Bronchial epithelial cell (primary cell): ENCODE measurements at places on chromosomes 16 and 17.

DNA sequence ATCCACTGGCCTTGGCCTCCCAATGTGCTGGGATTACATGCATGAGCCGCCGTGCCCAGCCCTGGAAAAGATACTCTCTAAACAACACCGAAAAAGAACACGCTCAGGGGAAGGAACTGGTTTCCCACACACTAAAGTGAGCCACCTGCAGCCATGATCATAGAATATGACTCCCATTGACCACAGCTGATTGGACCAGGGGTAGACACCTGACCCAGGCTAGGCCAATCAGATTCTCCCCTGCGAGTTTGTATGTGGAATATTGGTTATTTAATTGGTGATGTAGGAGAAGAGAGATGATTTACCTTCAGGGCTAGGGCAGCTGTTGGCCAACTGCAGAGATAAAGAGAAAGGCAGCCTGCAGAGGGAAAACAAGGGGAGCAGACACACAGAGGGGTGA is 9.0 kb upstream of the GGA2 start:
- DNase-seq: no peak

DNA sequence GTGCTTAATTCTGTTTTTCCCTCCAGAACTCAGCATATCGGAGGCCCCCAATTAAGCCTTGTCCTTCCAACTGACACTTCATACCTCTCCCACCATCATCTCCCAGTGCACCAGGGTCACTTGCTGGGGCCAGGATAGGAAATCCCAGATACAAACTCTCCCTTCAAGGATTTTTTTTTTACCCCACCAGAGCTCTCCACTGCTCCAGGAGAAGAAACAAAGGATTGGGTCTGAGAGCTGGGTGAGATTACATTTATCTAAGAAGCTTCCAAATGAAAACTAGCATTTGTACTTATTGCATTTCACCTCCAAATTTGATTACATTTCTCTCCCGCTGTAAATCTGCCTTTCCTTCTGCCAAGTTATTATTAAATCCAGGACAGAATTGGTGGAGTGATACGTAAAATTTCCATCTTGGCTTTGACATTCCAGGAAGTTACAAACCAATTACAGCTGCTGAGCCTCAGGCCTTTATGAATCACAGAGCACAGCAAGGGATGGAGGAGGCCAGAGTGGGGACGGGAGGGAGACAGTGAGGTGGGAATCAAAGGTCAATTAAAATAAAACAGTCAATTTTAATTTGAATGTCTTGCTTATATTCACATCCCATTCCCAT is 123.5 kb downstream of the USP31 start:
- no peak for DNase-seq

DNA sequence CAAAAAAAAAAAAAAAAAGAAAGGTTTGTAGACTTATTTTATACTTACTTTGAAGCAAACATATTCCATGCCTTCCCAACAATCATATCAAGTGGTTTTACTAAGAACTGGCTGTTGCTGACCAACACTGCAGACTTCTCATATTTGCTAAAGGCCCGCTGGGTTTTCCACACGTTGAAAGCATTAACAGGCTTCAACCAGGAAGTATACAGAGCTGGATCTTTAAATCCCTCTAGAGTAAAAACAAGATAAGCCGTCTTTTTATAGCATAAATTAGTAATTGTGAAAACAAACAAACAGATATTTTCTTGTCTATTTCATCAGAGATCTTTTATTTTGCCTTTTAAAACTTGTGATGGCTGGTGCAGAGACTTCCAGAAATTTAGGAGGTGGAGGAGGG is 29.1 kb downstream of the TUBD1 start:
- DNase-seq: no peak

DNA sequence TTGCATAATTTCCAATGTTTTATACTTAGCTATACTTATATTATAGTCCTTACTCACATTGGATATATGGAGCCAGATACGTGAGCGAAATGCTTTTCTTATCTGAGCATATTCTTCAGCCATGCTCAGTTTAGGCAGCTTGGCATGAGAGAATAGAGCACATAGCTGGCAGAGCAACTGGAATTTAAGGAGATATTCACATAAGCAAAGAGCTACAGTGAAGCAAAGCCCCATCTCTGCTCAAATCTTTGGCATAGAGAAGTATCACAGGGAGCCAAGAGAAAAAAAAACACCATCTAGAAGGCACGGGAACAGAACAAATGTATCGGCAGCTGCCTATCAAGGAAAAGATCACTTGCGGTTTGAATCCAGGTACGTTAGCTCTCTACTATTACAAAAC is 734.2 kb upstream of the KIF2B start:
- DNase-seq: no peak

DNA sequence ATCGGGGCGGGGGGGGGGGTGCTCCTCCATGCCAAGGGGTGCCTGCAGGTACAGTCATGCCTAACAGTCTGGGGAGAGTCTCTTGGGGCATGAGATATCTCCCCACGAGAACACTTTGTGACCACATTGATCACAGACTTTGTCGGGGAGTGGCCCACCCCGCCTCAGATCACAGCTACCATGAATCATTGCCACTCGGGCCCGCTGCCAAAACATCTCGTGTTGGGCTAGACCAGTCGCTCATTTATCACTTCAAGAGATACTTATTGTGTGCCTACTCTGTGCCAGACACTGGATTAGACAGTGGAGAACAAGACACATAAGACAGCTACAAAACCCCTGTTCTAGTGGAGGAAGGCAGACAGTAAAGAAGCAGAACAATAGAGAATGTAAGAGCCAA is 72.6 kb downstream of the CLEC16A start:
- peak; percentile 84 for DNase-seq

DNA sequence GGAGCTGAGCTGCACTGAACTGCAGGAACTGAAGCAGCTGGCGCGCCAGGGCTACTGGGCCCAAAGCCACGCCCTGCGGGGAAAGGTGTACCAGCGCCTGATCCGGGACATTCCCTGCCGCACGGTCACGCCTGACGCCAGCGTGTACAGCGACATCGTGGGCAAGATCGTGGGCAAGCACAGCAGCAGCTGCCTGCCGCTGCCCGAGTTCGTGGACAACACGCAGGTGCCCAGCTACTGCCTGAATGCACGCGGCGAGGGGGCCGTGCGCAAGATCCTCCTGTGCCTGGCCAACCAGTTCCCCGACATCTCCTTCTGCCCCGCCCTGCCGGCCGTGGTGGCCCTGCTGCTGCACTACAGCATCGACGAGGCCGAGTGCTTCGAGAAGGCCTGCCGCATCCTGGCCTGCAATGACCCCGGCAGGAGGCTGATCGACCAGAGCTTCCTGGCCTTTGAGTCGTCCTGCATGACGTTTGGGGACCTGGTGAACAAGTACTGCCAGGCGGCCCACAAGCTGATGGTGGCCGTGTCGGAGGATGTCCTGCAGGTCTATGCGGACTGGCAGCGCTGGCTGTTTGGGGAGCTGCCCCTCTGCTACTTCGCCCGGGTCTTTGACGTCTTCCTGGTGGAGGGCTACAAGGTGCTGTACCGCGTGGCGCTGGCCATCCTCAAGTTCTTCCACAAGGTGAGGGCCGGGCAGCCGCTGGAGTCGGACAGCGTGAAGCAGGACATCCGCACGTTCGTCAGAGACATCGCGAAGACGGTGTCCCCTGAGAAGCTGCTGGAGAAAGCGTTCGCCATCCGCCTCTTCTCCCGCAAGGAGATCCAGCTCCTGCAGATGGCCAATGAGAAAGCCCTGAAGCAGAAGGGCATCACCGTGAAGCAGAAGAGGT is 17.3 kb upstream of the ATP6V0C start:
- DNase-seq: no peak

- no peak for DNase-seq
Observed at GRCh38 chr17:43105146-43105545, 20.0 kb downstream of the BRCA1 start.
